ENCODE measurements at places on chromosomes 4 and X.

- no peak for DNase-seq
Observed at GRCh38 chr4:42555828-42556227, 101.1 kb downstream of the ATP8A1 start.

DNA sequence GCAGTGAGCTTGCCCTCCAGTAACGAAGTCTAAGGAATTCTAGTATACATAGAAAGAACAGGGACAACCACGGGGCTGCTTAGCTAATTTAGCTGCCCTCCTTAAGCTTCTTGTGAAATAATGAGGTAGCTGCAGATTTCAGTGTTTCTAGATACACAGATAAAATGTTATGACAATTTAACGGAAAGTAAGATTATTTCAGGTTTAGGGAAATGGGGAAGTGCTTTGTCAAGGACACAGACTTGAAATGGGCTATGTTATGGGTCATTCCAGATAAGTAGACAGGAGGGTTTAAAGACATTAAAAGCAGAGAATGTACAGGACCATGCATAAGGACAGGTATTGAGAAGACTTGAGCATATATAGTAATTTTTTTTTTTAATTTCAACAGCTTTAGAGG, 34.2 kb upstream of the ZNF518B start:
- no peak for DNase-seq

DNA sequence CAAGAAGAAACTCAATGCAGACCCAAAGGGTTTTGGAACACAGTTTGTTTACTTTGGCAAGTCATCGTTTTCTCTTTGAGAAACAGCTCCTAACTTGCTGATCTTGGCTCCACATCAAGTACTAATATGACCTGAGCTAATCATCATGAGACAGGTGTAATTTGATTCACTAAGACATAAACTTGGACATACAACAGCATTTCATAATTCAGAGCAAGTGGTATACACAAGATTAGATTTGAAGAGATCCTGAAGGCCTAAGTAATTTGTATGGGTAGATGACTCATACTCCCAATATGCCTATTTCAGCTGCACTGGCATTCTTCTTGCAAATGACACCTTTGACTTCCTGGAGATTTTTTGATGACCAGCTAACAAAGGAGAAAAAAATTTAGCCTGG, 1521.7 kb downstream of the RPA4 start:
- peak; percentile 2 for DNase-seq

DNA sequence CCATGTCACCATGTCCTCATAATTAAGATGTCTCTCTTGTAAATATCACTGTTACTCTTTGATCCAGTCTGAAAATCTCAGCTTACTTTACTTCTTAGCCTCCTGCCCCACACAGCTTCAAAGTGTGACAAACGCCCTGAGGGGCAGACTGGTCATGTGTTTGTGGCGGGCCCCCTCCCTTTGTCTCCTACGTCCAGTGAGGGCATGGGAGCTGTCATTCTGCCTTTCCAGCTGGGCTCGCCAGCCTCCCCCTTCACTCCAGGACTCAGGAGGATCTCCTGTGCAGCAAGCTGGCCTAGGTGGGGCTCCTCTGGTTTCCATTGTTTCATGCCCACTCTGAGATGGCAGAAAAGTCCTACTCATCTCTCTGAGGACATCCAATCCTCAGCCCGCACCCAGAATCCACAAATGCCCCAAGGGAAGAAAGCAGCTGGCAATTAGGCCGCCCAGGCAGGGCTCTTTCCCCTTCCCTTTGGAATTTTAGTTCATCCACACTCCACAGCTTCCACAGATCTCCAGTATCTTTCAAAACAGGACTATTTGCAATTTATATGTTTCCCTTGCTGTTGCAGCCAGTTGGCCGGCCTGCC, 86.4 kb upstream of the C4orf50 start:
- no peak for DNase-seq

- DNase-seq, result peak; percentile 7
Observed at GRCh38 chrX:118603981-118604380, 108.4 kb downstream of the DOCK11 start.

- no peak for DNase-seq
Observed at GRCh38 chrX:13428053-13428786, 108.4 kb upstream of the ATXN3L start.

DNA sequence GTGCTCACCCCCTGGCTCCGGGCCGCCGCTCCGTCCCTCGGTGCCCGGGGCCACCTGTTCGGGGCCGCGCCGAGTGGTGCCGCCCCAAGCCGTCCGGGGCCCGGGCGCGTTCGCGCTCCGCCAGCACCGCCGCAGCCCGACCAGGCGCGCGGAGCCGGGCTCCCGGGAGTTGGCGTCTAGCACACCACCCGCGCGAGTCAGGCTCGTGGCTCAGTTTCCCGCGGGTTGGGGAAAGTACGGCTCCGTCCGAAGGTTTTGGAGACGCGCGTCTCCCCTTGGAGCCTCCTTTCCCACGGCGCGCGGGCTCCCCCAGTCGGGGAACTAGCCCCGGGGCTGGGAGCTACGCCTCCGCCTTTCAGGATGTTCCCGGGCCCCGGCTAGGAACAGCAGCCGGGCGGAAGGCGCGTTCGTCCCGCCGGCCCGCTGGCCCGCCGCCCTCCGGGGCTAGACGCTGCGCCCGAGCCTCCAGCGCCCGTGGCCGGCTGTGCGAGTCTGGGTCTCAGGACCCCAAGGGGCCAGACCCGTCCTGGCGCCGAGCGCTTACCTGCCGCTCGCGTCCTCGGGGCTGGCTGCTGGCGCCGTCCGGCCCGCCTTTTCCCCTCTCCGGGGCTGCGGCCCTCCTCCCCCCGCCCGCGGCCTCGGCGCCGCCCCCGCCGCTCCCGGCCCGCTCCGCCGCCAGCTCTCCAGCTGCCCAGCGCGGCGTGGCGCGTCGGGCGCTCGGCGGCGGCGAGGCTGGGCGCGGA, at the start of gene ADGRG2:
ADGRG2 (minus strand) TSS at position 571 of the 743 bp plus-strand sequence. CDS start 53,634 bp downstream, outside the sequence.
- DNase-seq, result no peak

GRCh38 chr4:156560701-156561100, 410.9 kb downstream of the PDGFC start:
- DNase-seq, result no peak

- DNase-seq, result no peak
Observed at GRCh38 chr4:150079081-150079581, 886 bp downstream of the DCLK2 start.

DNA sequence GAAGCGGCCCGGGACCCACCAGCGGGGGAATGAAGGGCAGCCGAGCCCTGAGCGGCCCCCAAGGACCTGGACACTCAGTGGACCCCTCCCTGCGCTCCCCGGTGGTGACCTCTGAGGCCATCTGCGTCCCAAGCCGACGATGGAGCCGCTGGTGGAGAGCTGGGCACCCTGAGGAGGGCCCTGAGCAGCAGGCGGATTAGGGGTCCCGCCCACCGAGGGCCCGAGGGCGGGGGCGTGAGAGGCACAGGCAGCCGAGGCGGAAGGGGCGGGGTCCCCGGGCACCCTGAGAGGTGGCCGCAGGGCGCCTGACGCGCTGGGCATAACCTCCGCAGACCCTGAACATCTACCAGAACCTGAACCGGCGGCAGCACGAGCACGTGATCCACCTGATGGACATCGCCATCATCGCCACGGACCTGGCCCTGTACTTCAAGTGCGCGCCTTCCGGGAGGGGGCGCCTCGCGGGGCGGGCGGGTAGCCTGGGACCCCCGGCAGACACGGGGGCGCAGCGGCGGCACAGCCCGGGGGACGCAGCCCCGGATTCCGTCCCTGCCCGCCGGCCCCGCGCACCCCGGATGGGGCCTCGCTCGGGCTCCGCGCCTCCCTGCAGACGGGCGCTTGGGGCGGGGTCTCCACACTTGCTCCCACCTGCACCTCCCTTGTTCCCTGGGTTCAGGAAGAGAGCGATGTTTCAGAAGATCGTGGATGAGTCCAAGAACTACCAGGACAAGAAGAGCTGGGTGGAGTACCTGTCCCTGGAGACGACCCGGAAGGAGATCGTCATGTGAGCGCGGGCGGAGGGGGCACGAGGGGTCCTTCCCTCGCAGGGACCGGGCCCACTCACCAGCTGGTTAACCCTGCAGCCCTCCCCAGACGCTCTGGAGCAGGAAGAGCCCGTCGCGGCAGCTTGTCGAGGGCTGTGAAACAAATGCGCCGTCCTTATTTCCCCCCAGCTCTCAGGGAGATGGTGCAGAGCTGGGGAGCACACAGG, 10.3 kb downstream of the ATP5ME start:
- no peak for DNase-seq

DNA sequence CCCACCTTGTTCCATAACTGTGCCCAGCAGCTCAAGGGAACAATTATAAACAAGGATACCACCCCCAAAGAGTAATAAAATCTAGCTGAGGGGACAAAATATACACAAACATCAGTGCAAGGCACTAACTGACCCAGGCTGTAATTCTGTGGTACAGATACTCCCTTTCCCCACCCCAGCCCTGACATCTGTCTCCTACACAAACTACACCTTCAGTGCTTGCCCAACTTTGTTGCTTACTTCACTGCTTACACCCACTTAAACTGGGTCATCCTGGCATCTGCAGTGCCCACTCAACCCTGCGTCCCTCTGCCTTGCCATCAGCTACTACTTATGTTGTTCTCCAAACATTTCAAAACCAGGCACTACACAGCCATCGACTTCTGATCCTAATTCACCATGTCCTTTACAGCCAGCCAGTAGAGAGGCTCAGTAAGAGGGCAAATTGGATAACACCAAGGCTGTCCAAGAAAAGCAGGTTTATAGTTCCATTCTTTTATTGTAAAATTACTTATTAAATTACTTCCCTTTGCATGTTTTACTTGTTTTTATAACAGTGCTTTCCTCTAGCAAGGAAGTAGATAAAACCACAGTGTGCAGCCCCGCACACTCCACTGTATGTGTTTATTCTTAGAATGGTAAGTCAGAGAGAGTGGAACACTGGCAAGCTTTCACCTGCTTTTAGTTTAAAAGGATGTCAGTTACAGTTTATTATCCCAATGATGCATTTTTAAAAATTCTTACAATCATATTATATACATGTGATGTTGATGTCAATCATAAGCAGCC, 149.6 kb downstream of the INPP4B start:
- DNase-seq, result no peak

DNA sequence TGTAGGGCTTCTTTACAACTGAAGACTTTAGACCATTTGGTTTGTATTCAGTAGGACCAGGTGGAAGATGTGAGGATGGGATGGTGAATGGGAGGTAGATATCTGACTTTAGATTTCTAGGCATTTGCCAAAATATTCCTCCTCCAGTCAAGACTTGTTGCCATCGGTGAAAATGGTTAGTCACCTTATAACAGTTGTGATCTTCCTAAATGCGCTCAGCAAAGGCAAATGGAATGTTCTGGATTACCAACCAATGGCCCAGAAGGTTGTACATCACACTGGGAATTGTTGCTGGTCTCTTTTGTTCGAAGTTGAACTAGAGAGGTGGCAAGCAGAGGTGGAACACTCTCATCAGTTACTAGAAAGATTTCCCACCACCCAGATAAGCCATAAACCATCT, 33.9 kb downstream of the TMSB4X start:
- no peak for DNase-seq

DNA sequence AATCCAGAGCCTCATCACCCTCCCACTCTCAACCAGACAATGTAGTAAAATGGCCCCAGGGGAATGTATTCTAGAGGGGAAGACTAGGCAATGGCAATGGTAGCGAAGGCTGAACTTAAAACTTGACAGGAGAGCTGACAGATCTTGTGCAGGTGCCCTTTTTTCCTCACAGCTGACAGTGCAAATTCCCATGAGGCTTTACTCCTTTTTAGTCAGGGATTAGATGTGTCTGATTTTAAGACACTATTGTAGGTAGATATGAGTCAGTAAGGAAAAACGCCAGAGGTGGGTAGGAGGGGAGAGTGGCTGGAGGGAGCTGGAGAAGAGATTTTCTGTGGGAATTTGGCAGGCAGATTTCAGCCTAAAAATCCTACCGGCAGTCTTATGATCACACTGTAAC, 10.7 kb downstream of the CAPN6 start:
- DNase-seq, result no peak

DNA sequence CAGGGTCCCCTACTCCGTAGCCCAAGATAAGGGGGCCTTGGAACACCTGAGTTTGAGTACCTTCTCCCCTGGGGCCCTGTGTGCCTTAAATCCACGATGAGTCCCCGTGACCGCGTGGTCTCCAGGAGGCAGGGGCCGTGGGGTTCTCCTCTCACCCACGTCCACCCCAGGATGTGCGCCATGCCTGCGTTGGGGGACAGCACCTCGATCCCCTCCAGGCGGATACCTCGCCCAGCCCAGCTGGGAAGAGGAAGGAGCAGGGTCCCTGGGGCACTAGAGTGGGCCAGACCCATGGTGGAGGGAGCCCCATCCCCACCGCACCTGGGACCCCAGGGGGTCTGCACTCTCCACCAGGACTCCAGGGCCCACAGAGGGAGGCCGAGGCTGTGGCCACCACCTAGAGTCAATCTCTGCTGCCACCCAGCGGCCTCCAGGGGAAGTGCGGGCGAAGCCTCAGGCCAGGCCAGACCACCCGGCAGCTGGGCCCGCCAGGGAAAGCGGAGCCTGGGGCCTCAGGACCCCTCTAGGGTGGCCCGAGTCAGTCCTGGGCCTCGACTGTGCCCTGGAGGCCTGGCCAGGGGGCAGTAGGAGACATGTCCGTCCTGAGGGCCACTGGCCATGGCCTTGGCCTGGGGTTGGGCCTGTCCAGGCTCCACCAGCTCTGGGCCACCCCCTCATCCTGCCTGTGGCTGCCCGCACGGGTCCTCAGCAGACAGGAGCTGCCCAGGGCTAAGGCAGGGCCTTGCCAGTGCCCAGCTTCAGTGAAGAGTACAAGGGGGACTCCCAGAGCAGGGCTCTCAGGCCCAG, 55.0 kb downstream of the FAM53A start:
- DNase-seq, result peak; percentile 81

DNA sequence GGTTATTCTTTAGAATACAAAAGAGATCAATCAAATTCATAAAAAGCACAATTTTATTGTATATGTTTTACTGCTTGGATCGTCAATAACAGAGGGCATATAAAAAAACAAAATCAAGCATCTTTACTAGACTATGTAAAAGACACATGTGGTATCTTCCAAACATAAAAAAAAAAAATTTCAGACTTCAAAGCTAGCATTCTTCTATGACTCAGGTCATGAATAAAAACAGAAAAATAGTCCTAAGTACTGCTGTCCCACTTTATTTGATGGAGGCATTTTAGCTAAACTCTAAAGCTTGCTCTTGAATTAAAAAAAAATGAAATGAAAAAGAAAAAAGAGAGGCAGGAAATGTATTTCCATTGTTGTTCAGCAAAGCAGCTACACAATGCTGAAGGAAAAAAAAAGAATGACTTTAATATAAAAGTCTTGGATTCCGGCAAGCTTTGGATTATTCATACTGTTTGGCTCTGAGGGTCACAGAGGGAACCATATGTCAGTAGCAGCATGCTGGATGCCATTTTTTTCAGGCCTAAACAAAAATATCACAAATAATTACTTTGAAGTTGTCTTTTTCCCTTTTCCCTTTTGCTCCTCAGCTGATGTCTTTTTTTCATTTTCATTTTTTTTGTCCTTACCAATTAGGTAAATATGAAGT, 249.1 kb upstream of the DIAPH2 start:
- no peak for DNase-seq

DNA sequence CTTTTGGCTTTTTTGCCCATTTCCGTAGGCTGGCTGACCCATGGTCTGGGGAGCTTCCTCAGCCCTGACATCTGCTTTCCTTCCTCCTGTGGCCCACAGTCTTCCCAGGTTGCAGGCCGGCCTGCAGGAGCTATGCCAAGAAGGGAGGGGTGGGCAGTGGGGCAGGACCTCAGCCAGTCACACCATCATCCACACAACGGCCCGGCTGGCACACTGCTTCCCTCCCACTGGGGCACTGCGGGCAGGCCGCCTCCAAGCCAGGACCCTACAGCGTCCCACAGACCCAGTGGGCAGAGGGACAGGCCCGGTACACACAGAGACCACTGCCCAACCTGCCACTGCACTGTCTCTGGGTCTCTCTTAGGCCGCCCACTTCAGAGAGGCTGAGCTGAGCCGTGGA, 38.0 kb downstream of the CTBP1 start:
- DNase-seq, result no peak

- DNase-seq, result no peak
Observed at GRCh38 chr4:147760176-147760575, 28.3 kb downstream of the ARHGAP10 start.

Measured in H54 (cell line).